ENCODE measurements at places on chromosomes 13 and 19.

DNA sequence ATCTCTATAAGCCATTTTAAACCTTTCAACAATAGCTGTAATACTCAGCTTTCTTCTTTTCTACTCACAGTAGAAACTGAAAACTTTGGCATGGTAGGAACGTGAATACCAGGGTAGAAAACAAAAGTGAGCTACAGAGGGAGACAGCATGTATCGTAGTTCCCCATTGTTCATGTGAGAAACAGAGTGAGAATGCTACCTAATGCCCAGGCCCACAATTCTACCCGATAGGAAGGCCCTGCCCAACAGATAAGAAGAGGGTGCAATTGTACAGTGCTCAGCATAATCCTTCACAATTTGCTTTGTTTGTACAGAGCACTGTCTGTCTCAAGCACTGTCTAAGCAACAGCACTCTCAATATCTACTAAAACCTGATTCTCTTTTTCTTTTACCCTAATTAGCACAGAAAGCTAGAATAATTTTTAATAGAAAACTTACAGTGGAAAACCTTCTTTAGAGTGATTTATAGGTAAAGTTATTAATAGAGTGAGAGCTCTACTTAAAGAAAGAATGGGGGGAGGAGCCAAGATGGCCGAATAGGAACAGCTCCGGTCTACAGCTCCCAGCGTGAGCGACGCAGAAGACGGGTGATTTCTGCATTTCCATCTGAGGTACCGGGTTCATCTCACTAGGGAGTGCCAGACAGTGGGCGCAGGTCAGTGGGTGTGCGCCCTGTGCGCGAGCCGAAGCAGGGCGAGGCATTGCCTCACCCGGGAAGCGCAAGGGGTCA, 322.3 kb downstream of the EFNB2 start:
- no peak for DNase-seq

GRCh38 chr13:48126944-48127830, 32.3 kb upstream of the MED4 start:
- no peak for DNase-seq

GRCh38 chr13:24564881-24565280, 52.3 kb upstream of the PARP4 start:
- no peak for DNase-seq

DNA sequence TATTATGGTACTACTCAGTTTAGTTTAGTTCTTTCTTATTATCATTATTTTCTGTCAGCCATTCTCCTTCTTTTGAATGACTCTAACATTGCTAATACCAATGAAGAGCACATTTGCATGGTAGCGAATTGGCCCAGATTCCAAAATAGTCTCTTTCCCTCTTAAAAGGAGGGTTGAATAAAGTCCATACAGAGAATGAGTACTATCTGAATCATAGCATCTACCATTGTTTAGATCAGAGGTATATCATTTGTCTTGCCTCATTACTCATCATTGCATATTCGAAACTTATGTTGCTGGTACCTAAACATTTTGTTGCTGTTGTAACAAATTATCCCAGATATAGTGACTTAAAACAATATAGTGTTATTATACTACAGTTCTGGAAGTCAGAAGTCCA, 1235.3 kb upstream of the ATXN8OS start:
- no peak for DNase-seq

GRCh38 chr13:93521307-93521706, 294.7 kb downstream of the GPC6 start:
- DNase-seq: no peak

DNA sequence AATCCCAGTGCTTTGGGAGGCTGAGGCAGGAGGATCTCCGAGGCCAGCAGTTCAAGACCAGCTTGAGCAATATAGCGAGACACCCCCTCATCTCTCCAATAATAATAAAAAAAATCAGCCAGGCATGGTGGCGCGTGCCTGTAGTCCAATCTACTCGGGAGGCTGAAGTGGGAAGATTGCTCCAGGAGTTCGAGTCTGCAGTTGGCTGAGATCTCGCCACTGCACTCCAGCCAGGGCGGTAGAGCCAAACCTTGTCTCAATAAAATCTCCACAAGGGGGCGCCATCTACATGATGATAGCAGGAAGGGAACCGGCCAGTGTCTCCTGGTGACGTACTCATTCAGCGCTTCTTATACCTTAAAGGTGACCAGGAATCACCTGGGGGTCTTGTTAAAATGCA, 13.6 kb upstream of the C5AR1 start:
- no peak for DNase-seq

DNA sequence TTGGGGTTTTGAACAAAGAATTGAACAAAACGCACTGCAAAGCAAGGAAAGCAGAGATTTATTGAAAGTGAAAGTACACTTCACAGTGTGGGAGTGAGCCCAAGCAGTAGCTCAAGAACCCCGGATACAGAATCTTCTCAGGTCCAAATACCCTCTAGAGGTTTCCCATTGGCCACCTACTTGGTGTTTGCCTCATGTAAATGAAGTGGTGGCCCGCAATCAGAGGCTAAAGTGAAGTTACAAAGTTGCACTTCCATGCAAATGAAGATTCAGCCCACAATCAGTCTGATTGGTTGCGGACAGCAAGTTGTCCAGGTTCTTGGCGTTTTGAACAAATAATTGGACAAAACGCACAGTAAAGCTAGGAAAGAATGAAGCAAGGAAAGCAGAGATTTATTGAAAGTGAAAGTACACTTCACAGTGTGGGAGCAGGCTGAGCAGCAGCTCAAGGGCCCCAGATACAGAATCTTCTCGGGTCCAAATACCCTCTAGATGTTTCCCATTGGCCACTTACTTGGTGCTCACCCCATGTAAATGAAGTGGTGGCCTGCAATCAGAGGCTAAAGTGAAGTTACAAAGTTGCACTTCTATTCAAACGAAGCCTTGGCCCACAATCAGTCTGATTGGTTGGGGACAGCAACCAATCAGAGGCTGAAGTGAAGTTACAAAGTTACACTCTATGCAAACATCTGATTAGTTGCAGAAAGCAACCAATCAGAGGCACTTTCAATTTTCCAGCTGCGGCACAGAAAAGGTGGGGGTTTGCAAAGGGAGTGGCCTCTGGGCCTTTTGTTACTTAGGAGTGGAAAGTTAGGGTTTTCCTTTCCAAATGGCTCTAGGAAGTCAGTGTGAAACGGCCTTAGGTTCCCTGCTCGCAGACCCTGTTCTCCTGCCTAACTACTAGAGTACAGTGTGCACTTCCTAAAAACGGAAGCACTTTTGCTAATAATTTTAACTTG, 4.8 kb upstream of the TM9SF2 start:
- no peak for DNase-seq

DNA sequence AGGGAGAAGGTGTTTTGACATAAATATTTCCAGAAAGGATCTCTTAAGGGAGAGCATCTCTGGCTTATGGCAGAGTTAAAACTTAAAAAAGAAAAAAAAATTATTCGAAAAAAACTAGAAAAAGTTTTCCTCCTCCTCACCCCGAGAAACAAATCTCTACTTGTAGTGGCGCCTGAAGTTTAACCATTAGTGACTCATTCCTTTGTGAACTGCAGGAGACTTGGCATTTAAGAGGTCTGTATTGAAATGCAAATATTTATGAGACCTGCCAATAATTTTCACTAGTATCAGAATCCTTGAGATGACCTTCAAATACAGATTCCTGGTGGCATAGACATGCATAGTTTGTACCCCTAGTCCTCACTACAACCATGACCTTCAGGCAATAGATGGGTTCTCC, 64.9 kb upstream of the MED4 start:
- DNase-seq: no peak

GRCh38 chr13:27130979-27131623, 40.5 kb downstream of the USP12 start:
- DNase-seq: no peak

DNA sequence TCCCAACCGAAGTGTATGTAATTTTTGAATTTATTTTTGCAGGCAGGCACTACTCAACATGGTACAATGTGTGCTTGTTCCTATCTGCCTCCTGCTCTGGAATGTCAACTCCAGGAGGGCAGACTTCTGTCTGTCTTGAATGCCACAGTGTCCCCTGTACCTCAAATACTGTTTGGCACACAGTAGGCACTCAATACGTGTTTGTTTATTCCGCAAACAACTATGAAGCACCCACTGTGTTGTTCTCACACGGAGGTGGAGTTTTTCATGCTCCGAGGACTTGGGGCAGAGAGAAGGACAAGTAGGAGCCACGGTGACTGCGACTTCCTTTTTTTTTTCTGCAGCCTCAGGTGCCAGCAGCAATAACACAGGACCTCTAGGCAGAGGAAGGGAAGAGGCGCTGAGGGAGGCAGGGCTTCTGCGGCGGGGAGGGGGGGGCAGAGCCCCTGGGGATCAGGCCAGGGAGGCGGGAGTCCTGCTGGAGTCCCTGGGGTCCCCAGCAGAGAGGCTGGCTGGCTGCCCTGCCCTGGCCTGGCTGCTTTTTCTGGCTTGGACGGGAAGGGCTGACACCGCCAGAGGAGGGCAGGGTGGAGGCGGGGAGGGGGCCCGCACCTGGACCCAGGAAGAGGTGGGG, 29.3 kb upstream of the TNFAIP8L1 start:
- DNase-seq: no peak

DNA sequence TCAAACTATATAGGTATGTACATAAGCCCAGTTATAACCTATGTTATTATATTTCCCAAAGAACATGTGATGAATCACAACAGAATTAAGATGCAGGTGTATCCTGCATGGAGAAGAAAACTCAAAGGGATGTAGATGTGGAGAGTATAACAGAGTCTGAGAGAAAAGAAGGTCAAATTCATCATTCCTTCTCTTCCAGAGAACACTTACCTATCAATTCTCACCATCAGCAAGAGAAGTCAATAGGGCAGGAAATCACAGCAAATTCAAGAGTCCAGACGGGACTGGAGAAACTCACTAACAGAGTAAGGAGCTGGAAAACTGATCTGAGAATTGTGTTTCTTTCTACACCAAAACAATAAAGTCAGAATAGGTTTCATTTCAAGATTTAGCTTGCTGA, 28.4 kb downstream of the DIAPH3 start:
- DNase-seq: no peak

- DNase-seq: no peak
These were observed 46.6 kb upstream of the UBAC2 start for GRCh38 chr13:99154064-99154463.

DNA sequence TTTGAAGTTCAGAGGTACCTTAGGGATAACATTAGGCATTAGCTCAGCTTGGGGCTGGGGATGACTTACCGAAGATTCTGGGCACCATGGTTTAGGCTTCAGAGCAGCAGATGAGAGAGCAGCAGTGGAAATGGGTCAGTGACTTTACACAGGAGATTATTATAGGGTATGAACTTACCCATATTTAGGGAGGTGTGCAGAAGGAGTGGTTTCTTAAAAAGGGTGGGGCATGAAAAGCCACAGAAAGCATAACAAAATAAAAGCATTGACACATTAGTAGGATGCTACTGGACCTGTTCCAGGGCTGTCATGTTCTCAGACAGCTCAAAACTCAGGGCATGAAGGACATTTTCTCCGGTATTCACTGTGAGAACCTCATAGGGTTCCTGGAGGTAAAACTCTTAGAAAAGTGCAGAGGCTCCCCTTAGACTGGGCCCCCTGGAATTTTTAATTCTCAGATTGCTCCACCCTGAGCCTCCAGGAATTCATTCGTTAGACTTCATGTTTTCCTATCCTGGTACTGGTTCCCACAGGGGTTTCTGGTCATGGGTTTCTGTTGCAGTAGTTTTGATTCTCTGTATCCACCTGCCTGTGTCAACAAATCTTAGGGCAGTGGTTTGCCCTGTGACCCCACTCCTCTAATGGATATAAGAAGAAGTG, 20.7 kb downstream of the IGFL1 start:
- no peak for DNase-seq

DNA sequence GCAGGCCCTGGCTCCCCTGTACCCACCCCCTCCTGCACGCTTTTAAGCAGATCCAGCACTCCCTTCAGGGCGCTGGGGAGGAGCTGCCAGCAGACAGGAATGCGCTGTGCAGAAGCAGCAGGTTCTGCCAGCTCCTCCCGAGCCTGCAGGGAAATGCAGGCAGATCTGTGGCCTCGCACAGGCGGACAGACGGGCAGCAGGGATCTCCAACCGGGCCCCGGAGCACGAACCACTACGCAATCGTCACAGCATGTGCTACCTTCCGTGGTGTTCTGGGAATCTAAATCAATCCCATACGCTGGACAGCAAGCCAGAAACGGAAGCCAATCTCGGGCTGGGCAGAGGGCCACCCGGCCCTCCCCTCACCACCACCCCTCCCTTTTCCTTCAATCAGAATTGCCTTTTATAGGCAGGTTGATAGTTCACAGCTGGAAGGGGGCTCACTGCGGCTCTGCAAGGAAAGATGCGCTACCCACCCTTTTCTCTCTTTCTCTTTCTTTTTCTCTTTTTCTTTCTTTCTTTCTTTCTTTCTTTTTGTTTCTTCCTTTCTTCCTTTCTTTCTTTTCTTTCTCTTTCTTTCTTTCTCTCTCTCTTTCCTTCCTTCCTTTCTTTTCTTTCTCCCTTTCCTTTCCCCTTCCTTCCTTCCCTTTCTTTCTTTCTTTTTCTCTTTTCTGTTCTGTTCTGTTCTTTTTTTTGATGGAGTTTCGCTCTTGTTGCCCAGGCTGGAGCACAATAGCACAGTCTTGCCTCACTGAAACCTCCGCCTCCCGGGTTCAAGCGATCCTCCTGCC, 99.9 kb downstream of the GNG7 start:
- DNase-seq: no peak

DNA sequence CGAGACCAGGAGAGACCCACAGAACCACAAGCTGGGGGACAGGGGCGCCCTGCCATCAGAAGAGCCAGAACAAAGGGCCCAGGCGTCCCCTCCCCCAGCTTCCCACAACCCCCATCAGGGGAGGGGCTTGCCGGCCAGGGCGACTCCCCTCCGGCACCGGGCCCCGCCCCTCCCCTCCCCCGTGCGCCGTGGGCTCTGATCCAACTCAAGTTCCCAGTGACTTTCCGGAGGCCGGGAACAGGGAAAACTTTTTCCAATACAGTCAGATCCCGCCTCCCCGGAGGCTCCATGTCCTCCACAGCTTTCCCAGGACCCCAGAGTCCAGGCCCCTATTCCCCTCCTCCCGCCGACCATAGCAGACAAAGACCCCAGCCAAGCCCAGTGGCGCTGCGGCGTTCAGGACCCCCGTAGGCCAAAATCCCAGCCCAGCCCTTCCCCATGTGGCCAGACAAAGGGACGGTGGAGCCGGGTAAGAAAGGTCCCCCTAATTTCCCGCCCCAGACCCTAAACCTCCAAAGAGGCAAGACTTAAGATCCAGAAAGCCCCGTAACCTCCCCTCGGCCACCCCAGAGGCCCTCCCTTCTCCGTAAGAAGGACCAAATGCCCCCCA, 673 bp downstream of the TEAD2 start:
- no peak for DNase-seq

GRCh38 chr13:46748300-46748699, 48.7 kb downstream of the ESD start:
- no peak for DNase-seq

GRCh38 chr19:2627855-2628254, 74.6 kb downstream of the GNG7 start:
- DNase-seq: no peak

DNA sequence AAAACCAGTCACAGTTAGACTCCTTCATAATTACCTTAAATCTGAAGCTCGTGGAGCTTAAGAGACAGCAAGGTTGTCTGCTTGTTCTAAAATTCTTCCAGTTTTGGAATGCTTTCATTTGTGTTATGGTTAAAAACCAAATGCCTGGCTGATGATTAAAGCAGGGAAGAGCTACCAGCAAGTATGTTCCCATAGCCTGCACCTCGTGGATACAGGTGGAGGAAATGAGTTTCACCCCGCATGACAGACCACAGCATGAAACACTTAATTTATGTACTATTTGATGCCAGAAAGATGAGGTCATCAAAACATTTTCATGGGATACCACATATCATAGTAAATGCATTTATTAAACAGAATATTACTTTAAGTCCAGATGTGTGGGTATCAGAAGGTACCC, 416 bp upstream of the DOCK9 start:
- DNase-seq: no peak

- no peak for DNase-seq
These were observed 41.4 kb downstream of the COL4A2 start for GRCh38 chr13:110348309-110349105.

Data from SIG-M5 (cell line).